ENCODE measurements at places on chromosomes 6 and 20. TPM values are rescaled to one million over a fixed set of nuclear protein-coding genes. Genes with fewer than 3 reads are reported as not detected.

The C6orf52 gene
- polyA plus RNA-seq, result 4.4 TPM

The ADGRF5 gene
- 16.7 TPM for polyA plus RNA-seq

The NFKBIL1 gene
- 28.7 TPM for polyA plus RNA-seq

The OR2J3 gene
- polyA plus RNA-seq, result not detected

The PHF20 gene
- 42.1 TPM for polyA plus RNA-seq

The GABRR1 gene
- 2.7 TPM for polyA plus RNA-seq

The SPATA25 gene
- 2.6 TPM for polyA plus RNA-seq

The PPP1R3G gene
- 2.3 TPM for polyA plus RNA-seq

The POPDC3 gene
- 0.22 TPM for polyA plus RNA-seq

The CSNK2B gene
- 243 TPM for polyA plus RNA-seq

All from left renal pelvis (tissue), 4 donors.